ENCODE measurements at places on chromosomes 11 and 22.

- peak; percentile 20 for DNase-seq
Measured at GRCh38 chr11:94201004-94201465, 72.4 kb downstream of the PANX1 start.

- DNase-seq = no peak
Measured at GRCh38 chr22:41296826-41297667, 4.3 kb upstream of the ZC3H7B start.

DNA sequence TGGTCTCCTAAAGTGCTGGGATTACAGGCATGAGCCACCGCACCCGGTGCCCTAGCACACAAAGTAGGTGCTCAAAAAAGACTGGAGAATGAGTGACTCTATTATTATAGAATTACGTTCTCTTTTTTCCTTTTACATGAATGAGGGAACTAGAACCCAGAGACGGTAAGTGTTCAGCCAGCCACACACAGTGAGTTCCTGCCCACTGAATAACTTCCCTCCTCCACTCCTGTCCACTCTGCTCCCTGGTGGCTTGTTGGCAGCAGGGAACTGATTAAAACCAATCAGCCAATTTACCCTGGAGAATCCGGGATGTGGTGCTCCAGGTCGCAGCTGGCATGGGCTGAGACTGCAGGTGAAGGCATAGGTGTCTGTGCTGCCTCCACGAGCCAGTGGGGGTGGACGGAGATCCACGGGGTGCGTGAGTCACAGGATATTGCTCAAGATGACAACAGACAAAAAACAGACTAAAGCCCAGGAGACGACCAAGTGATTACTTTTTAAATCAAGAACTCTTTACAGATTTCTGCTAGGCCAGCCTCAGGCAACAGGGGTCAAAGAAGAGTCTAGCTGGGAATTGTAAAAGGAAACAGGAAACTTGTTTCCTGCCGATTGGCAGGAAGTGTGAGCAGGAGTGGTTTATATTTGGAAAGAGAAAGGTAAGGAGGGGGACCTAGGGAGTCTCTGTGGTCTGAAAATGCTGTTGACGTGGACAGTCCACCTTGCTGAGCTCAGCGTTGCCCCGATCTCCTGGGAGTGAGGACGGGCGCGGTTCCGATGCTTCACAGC, 95.2 kb upstream of the TP53I11 start:
- DNase-seq = peak; percentile 7

GRCh38 chr22:17997456-17997855, 26.9 kb downstream of the MICAL3 start:
- no peak for DNase-seq

DNA sequence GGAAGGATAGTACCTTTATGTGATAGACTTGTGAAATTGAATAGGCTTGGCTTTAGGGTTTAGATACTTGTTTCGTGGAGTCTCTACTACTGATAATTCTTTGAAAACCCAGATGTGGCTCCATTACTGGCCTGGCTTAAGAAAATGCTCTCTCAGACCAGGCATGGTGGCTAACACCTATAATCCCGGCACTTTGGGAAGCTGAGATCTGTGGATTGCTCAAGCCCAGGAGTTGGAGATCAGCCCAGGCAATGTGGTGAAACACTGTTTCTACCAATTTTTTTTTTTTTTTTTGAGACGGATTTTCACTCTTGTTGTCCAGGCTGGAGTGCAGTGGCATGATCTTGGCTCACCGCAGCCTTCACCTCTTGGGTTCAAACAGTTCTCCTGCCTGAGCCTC, 40.9 kb downstream of the ATG13 start:
- no peak for DNase-seq

GRCh38 chr11:84465040-84465439, 1162.1 kb downstream of the DLG2 start:
- DNase-seq = peak; percentile 4

DNA sequence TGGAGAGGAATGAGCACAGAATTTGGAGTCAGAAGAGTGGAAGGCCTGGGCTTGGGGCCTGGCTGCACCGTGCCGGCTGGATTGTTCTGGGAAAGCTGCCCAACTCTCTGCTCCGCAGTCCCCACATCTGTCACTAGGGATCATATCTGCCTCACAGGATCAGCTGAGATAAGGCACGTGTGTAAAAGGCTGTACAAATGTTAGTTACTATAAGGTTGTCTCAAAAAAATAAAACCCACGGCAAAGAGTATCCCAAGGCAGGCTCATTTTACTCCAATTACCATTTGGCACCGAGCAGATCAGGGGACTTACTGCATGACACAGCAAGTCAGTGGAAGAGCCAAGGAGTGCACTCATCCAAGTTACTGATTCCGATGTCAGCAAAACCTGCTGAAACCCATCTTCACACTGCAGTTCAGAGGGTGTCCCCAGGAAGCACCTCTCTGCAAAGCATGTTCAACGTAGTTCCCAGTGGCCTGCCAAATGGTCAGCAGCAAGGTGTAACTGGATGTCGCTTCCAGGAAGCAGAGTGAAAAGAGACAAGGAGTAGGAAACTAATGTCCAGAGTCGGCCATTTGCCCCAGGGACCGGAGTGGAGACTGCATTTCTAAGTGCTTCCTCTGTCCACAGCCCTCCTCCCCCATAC, 18.1 kb upstream of the MRTFA start:
- no peak for DNase-seq

GRCh38 chr11:61725781-61726231, 26.6 kb upstream of the MYRF start:
- DNase-seq = peak; percentile 49

DNA sequence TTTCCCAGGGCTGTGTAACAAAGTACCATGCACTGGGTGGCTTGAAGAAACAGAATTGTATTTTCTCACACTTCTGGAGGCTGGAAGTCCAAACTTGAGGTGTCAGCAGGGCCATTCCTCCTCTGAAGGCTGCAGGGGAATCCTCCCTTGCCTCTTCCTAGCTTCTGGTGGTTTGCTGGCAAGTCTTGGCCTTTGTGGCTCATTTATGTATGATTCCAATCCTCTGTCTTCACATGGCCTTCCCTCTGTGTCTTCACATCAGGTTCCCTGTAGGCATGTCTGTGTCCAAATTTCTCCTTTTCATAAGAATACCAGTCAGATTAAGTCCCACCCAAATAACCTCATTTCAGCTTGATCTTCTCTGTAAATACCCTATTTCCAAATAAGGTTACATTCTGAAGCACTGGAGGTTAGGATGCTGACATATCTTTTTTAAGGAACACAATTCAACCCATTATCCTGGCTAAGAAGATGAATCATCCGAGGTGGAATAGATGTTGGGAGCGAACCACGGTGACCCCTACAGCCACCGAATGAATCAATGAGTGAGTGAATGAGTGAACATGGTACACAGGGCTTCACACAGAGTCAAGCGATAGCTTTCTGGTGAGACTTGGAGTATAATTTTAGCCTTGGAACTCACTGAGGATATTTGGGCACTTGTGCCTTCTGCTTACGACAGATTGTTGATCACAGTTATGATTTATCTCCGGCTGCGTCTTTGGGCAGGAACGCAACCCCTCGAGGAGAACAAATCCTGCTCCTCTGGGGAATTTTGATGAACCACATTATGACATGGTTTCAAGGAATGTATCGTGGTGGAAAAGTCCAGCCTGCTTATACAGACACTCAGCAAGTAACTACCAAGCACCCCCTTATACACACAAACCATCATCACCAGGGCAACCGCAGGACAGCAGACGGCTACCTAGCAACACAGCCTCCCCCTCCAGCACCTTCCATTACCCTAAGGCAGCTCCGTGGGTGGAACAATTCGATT, 34.3 kb upstream of the MICAL2 start:
- DNase-seq = peak; percentile 82

DNA sequence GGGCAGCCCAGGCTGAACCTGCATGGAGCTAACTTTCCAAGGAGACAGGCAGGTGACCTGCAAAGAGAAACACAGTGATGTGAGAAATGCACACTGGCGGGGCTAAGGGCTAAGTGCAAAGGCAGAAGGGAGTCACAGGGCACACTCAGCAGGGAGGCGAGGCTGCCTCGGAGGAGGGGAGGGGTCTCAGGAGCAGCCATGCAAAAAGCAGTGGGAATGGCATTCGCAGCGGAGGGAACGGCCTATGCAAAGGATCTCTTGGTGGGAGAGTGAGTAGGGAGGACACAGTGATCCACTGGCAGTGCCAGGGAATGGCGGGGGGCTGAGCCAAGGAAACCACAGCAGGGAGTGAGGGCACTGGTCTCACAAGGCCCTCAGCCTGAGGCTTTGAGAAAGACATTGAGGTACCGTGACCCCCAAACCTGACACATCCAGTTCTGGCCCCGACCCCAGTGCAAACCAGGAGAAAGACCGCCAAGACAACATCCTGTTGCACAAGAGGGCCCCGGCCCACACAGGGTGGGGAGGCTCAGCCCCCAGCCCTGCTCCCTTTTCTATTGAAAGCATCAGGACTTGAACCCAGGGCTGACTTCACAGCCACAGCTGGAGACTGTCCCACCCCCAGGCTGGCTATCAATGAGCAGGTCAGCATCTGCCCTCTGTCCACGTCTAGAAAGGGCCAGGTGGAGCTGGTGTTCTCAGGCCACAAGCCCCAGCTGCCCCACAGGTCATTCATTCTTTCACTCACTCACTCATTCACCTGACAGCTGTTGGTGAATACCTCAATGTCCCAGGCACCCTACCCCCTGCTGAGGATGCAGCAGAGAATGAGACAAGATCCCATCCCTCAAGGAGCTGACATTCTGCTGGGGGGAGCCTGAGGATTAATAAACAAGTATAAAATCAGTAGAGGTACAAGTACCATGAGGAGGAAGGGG, 50.7 kb downstream of the IGLL1 start:
- no peak for DNase-seq

- no peak for DNase-seq
Measured at GRCh38 chr11:2677127-2677526, 22.7 kb downstream of the KCNQ1OT1 start.

- no peak for DNase-seq
Measured at GRCh38 chr22:39091126-39092081, 5.6 kb upstream of the APOBEC3H start.

DNA sequence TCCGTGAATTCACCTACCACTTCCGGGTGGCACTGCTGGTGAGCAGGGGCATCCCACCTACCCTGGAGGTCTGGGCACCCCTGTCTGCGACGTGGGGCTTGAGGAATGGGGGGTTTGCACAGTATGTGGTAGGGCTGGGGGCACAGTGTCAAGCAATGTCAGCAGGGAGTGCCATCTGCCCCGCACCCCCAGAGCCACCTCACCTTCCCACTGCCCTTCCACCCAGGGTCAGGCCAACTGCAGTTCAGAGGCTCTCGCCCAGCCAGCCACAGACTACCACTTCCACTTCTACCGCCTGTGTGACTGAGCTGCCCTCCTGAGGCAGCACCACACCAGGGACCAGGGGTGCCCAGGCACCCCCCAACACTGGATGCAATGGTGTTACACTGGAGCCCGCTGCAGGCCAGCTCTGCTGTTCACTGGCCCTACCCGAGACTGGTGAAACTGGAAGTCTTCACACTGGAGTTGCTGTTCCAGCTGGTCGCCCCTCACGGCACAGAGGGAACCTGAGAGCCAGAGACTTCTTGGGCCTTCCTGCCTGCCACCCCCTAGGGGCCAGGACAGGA, 6.5 kb downstream of the TMEM258 start:
- DNase-seq = no peak

DNA sequence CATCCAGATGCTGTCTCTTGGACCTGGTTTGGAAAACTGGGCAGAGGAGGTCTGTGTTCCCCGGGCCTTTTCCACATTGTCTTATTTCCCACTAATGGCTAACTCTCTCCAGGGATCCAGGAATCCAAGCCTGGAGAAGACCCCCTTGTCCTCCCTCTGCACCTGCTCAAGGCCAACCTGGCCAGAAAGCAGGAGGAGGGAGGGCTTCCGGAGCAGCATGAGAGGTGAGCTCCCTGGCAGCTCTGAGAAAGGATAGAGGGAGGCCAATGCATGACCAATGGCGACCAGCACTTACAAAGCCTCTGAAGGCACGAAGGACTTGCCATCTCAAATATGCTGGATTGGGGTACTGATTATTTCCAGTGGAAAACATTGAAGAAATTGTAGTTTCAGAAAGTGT, 445.0 kb upstream of the B3GAT1 start:
- DNase-seq = no peak

- no peak for DNase-seq
Measured at GRCh38 chr11:7571640-7572000, 57.8 kb downstream of the PPFIBP2 start.

DNA sequence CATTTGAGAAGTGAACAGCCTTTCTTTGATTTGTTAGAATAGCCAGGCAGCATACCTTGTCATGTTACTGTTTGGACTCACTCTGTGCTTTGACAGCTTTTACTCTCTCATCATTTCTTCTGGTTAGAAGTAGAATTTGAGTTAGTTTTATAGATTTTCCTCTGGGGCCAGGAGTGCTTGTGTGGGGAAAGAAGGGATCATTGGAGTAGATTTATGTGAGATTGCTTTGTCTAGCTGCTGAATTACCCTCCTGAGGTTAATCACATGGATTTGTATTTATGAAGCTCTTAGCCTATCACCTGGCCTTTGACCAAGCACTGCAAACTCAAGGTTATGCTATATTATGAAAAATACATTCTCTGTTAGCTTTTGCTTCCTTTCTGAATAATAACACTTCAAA, 54.3 kb downstream of the SWAP70 start:
- DNase-seq = no peak

GRCh38 chr11:120381401-120381800, 45.2 kb downstream of the ARHGEF12 start:
- no peak for DNase-seq

GRCh38 chr22:22157348-22157725, 87.2 kb upstream of the VPREB1 start:
- DNase-seq = no peak

DNA sequence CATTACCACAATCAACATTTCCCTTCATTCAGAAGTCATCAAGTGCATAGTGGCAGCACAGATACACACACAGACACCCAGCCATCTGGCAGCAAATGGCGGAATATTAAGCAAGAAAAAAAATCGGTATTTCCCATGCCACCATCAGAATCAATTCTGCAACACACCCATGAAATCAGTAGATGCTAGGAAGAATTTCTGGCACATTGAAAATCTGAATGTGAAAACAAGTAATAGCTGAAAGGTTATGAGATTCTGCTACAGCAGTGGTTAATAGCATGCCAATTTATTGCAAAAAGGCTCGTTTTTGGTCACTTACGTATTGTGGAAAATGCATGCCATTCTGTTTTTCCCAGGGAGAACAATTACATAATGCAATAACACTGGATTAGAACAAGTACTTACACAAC, 91.1 kb downstream of the PICALM start:
- no peak for DNase-seq

GRCh38 chr11:63671322-63672155, at the start of gene ATL3:
ATL3 (minus strand) TSS chr11:63671376; CDS start chr11:63671335, 41 bp downstream.
- peak; percentile 79 for DNase-seq

DNA sequence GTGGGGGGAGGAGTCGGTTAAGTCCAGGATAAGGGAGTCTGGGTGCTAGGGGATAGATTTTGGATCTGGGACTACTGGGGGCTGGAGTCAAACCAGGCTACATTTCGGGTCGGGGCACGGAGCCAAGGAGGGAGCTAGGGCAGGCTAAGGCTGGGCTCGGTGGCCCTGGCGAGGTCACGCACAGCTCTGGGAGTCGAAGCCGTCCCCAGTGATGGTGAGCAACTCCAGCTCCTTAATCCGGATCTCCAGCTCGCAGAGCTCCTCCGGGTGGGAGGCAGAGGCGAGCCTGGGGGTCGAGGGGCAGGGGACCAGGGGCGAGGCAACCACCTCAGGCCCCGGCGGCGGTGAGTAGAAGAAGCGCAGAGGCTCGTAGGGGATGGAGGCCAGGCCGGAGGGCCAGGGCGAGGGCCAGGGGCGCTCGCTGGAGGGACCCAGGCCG, 544 bp downstream of the C11orf91 start:
- DNase-seq = no peak

- no peak for DNase-seq
Measured at GRCh38 chr22:29872989-29873388, 10.0 kb upstream of the MTMR3 start.

Measured in brain pericyte (primary cell).